Natural killer cell treated with Interleukin-12 subunit alpha and Interleukin-12 subunit beta and Interleukin-15 and Interleukin-18, amount 100 ng/mL, for 72 hours (primary cell): ENCODE measurements at places on chromosomes 12 and 14.

DNA sequence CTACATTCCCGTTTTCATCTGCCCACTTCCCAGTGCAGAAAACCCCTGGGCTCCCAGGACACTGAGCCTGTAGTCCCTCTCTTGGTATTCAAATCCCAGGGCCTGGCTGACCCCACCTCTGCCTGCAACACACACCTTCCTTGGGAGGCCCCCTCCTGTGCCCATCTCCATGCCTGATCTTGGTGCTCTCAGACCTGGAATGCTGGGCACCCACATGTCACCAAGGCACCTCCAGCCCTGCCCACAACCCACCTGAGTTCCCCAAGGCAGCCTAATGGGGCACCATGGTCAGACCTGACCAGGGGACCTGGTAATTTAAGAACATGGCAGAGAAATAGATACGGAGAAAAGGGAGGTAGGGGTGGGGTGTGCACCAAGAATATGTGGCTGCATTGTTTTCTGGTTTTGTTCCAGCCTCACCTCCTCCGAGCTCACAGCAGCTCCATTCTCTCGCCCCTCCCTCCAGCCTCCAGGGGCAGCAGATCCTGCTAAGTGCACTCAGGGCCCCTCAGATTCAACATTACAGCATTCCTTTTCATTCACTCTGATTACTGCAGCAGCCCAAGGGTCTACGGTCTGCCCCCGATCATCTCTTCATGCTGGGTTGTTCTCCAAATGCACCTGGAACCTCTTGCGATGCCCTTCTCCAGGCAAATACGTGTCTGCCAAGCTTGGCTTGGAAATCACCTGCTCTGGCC is 9.2 kb upstream of the HSP90AA1 start:
- DNase-seq: no peak

- DNase-seq: no peak
Measured at GRCh38 chr14:71136386-71137060, 229.3 kb downstream of the PCNX1 start.

- DNase-seq: no peak
Measured at GRCh38 chr12:116303929-116304328, 26.4 kb upstream of the MED13L start.

DNA sequence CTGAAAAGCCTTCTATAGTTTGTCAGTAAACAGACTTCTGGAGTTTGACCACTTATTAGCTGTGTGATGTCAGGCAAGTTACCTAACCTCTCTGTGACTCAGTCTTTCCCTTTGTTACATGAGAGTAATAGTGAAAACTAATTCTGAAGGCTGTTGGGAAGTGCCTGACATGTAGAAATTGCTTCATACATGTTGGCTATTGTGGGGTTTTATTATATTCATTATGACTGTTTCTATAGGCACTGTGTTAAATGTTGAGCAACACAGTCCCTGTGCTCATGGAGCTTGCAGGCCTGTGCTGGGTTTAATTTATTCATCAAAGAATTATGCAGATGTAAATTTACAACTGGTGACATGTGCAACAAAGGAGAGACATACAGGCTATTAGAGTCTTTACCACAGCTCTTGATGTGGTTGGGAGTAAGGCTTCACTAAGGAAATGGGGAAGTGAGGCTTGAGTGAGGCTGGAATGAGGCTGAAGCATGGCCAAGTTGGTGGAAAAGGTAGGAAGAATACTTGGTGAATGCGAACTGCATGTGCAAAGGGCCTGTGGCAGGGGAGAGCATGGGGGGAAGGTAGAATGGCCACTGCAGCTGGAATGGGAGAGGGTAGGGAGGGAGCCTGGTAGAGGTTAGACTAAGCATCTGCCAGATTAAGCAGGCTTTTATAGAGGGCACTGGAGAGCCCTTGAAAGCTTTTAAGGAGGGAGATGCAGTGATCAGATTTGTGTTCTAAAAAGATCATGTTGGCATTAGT is 236.4 kb upstream of the CRY1 start:
- DNase-seq: peak; percentile 72

- DNase-seq: no peak
Measured at GRCh38 chr12:124316257-124316900, 21.5 kb downstream of the RFLNA start.

- no peak for DNase-seq
Measured at GRCh38 chr12:58774731-58775130, 145.6 kb downstream of the LRIG3 start.

DNA sequence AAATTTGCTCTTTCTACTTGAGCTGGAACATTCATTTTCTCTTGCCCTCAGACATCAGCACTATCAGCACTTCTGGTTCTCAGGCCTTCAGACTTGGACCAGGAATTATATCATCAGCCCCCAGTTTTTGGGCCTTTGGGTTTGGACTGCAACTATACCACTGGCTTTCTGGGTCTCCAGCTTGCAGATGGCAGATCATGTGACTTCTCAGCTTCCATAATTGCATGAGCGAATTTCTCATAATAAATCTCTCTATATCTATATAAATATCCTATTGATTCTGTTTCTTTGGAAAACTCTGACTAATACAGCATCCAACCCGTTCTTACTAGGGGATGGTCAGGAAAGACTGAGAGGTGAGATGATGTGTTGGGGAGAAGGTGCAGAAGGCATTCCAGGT is 22.4 kb upstream of the DYRK2 start:
- DNase-seq: no peak
